ENCODE measurements at places on chromosomes 1 and 21.

- no peak for DNase-seq
Observed at GRCh38 chr1:76027341-76027740, 47.2 kb upstream of the ST6GALNAC3 start.

DNA sequence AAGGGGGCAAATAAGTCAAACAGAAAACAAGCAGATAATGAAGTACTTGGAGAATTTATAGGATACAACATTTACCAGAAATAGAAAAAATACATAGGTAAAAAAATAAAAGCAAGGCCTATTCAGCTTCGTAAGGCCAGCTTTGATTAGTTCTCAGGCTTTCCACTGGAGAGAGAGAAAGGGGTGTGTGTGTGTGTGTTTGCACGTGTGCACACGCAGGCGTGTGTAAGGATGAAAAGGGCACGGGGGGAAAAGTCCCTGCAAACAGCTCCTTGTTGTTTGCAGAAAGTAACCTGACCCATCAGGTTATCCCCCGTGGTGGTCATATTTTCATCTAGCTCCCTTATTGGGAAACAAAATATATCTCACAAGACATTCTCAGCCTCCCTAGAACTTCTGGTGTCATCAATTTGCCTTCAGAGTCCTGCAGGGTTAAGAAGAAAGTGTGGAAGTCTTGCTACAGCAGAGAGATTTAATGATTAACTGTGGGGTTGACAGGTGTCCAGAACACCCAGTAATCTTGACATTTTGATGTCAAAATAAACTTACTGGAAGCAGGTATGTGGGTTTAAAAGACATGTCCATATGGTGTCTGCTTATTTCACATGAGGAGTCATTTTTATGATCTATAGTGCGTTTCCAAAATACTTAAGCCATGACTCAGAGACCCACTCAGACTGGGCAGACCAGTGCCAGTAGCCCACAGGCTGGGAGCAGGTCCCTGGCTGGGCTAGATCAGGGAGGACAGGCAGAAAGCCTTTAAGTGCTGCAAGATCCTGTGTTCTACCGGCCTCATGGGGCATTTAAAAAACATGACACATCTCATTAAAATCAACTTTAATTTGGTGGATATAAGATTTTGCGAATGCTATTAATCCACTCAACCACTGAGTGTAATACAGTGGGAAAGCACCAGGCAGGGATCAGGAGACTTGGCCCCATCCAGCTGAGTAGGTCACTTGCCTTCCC, 487.6 kb upstream of the CAMK1G start:
- no peak for DNase-seq

DNA sequence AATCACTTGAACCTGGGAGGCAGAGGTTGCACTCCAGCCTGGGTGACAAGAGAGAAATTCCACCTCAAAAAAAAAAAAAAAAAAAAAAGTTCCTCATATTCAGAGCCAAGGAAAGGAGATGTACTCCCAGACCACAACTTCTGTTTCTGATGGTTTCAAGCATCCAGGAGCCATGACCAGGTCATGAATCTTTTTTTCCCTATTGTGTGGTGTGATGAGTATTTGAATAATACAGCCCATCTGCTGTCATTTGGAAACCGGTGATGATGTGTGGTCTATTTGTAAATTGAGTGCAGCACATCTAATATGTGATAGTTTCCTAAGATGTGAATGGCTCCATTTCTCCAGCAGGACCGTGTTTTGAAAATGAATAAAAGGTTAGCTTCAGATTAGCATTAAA, 18.6 kb downstream of the PIK3CD start:
- no peak for DNase-seq

DNA sequence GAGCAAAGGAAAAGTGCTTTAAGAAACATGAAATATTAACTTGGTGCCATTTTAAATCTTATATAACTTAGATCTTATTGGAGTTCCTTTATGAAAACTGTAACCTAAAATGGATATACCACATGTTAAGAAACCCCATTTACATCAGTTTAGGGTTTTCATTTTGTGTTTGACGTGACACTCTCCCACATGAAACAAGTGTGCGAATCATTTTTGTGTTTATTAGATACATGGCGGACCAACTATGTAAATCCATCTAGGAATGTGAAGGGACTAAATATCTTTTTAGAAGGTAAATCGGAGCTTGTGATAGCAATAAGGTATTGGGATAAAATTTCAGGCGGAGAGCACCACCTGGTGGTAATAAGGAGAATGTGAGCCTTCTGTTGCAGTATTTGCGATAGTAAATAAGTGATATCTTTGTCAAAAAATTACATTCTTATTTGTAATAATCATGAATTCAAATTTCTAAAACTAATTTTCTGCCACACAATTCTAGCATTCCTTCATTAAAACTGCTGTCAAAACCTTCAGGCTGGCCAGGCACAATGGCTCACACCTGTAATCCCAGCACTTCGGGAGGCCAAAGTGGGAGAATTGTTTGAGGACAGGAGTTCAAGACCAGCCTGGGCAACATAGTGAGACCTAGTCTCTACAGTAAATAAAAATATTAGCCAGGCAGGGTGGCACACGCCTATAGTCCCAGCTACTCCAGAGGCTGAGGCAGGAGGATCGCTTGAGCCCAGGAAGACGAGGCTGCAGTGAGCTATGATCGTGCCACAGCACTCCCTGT, 31.3 kb downstream of the SMAP2 start:
- DNase-seq = no peak

- DNase-seq = no peak
Observed at GRCh38 chr1:84299536-84300170, 1.9 kb upstream of the SAMD13 start.

DNA sequence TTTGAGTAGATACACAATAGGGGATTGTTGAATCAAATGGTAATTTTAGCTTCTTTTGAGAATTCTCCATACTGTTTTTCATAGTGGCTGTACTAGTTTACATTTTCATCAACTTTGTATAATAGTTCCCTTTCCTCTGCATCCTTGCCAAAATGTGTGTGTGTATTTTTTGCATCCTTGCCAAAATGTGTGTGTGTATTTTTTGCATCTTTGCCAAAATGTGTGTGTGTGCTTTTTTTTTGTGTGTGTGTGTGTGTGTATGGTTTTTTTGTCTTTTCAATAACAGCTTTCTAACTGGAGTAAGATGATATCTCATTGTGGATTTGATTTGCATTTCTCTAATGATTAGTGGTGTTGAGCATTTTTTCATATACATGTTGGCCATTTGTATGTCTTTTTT, 105.4 kb downstream of the ATP6V1G3 start:
- DNase-seq = no peak

GRCh38 chr1:224183591-224184312, 712 bp downstream of the DEGS1 start:
- no peak for DNase-seq

GRCh38 chr1:229001467-229002011, 266.3 kb downstream of the RHOU start:
- no peak for DNase-seq

- no peak for DNase-seq
Observed at GRCh38 chr1:202671399-202671798, 38.9 kb downstream of the SYT2 start.

DNA sequence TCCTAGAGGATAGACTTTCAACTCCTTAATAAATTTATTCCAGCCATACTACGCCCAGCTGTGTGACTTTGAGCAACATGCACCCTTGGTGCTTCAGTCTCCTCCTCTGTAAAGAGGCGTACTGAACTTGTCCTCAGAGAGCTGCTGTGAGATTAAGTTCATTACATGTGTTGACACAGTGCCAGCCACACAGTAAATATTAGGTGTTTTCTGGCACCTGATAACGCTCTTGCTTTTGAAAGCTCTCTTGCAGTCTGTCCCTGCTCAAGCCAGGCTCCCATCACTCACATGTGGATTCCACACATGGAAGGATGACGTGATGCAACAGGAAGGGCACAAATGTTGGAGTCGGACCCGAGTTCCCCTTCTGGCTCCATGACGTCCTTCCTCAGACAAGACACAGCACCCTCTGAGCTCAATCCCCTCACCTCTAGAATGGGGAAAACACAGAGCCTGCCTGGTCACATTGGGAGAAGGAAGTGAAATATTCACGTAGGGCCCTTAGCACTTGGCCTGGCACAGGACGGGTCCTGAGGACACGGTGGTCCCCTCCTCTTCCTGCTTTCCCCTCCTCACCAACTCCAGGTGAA, 7.7 kb downstream of the IFNLR1 start:
- DNase-seq = no peak

DNA sequence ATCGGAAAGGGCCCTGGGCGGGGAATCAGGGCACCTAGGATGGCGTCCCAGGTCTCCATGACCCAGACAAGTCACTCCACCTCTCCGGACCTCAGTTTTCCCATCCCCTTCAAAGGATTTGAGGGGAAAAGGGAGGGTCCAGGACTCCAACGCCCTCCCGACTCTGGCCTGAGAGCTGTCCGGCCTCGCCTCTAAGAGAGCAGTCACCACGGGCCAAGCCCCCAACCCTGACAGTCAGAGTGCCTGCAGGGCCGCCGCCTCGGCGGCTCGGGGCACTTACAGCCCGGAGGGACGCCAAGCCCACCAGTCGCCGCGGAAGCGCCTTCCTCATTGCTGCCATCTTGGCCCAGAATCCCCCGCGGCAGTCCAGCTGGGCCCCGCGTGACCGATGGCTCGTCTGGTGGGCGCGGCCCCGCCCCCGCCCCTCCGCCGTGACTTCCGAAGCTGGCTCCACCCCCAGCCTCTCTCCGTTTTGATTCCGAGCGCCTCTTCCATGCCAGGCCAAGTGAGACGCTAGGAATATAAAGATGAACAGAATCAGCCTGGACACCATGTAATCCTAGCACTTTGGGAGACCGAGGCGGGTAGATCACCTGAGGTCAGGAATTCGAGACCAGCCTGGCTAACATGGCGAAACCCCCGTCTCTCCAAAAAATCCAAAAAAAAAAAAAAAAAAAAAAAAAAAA, at the start of gene HMGCL:
Gene HMGCL, minus strand, starts transcription at position 354 of the 686 bp plus-strand sequence. Its CDS starts 14 bp downstream, at position 340.
- peak; percentile 63 for DNase-seq

DNA sequence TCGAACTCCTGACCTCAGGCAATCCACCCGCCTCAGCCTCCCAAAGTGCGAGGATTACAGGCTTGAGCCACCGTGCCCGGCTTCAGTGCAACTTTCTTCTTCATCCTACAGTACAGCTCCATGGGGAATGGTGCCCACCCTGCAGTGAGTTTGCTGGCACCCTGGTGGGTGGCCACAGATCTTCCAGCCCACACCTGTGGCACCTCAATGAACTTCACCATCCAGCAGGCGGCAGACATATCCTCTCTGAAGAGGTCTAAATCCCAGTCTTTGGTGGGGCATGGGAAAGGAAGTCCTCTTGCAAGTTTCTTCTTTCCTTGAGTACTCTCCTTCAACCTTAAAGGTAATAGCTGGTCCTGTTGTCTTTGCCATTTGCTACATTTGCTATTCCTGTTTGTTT, 18.1 kb upstream of the ZBTB8A start:
- no peak for DNase-seq

DNA sequence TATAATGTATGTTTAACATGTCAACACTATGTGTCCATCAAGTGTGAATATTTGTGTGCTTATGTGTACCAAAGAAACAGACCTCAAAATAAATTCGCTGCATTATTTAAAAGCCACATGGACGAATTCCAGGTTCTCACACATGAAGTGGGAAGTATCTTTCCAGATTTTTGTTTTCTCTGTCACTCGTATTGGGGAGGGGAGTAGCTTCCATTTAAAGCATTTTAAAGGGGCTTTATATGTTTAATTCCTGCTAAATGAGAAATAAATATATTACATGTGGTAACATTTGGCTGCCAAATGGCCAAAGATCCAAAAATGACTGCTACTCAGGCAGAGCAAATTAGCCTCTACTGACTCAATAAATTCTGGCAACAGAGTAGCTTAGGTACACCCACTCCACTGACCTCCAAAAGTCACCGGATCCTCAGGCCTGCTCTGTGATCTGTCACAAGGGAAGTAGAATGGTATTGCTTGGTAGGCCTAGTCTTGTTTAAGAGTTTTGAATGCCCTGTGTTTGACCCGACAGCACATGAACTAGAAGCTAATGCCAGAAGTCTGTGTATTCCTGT, 178.1 kb downstream of the ZP4 start:
- DNase-seq = no peak

- no peak for DNase-seq
Observed at GRCh38 chr1:84255582-84255981, 45.9 kb upstream of the SAMD13 start.

DNA sequence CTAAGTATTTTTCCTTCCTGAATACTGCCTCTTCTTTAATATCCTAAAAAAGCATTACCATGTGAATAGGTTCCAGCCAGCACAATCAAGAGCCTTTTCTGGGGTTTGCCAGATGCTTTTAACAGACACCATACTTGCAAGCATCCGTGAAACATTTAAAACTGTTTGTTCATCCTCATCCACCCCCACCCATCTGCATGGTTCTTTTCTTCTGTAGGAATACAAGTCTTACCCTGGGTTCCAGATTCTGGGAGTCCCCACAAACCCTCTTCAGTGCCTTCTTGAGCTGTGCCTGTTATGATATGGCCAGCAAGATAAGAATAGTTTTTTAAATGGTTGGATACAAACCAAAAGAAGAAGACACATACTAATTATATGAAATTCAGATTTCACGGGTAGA, 354.9 kb upstream of the PLXNA2 start:
- no peak for DNase-seq

DNA sequence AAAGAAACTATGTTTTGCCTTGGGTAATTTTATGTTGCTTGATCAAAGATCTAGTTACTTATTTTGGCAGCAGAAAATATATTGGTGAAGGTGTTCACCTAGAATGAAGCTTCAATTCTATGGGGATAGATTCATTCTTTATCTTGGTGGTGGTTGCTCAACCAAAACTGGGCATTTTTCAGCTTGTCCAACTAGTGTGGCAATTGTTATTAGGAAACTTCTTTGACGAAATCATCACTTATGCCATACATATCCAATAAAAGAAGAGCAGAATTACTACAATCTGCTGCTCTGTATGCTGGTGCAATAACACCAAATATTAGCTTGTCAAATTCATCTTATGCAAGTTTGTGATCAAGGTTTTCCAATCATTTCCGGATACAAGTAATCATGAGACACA, 26.8 kb upstream of the TMPRSS15 start:
- DNase-seq = no peak

GRCh38 chr1:193494368-193494767, 308.0 kb upstream of the B3GALT2 start:
- no peak for DNase-seq

DNA sequence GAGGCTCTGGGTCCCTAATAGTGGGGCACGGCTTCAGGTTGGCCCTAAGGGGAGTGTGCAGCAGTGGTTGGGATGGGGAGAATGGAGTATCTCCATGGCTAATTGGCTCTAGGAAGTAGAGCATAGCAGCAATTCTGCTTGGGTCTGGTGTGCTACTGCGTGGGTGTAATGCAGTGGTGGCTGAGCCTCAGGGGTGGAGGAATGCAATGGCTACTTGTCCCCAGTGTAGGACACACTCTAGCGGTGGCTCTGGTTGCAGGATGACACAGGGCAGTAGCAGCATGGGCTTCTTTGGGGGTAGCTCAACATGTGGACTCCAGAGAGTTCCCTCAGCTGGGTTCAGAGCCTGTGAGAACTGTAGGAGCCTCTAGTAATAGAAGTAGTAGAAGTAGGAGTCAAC, 91.2 kb upstream of the FAM78B start:
- no peak for DNase-seq

All from brain pericyte (primary cell).